Kasumi-1 (cell line): ENCODE measurements at places on chromosomes 2 and 18.

GRCh38 chr2:240435948-240436682, 652 bp downstream of the GPC1 start:
- DNase-seq, result no peak

GRCh38 chr2:172216477-172216876, 113.8 kb upstream of the DLX2 start:
- DNase-seq, result no peak

DNA sequence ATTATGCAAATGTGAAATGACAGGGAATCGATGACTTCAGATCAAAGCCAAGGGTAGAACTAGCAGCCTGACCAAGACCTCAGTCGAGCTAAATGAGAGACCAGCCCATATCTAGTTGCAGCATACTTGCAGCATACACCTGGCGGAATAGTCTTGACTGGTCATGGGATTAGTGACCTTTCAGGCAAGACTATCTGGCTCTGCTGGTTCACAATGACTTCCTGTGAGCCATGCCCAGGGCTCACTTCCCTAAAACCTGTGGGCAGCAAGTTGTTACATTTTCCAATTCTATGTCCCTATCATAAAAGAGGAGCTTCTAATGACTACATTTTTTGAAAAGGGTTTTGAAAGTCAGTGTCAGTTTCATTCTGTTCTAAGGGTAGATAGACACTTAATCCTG, 1624.9 kb upstream of the CELF4 start:
- DNase-seq, result no peak

- DNase-seq, result no peak
Observed at GRCh38 chr2:229851870-229852269, 69.9 kb downstream of the TRIP12 start.

DNA sequence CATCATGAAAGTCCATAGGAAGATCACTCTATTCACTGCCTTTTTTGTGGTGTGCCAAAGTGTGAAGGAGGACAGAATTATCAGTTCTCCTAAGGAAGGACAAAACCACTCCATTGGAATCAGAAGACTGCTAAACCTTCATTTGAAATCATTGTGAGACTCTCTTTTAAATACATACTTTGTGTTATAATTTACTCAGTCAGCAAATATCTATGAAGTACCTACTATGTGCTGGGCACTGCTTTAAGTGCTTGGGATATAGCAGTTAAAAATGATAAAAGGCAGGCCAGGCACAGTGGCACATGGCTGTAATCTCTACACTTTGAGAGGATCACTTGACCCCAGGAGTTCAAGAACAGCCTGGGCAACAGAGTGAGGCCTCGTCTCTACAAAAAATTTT, 692.3 kb downstream of the DSC3 start:
- DNase-seq, result no peak

DNA sequence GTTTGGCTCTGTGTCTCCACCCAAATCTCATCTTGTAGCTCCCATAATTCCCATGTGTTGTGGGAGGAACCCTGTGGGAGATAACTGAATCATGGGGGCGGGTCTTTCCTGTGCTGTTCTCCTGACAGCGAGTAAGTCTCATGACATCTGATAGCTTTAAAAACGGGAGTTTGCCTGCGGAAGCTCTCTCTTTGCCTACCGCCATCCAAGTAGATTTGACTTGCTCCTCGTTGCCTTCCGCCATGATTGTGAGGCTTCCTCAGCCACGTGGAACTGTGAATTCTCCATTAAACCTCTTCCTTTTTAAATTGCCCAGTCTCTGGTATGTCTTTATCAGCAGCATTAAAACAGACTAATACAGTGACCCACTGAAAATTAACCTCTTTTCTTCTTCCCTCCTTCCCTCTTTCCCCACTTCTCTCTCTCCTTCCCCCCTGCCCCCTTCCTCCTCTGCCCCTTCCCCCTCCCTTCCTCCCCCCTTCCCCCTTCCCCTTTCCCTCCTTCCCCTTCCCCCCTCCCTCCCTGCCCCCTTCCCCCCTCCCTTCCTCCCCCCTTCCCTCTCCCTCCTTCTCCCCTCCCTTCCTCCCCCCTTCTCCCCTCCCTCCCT, 818.8 kb downstream of the SLC4A3 start:
- DNase-seq, result no peak

DNA sequence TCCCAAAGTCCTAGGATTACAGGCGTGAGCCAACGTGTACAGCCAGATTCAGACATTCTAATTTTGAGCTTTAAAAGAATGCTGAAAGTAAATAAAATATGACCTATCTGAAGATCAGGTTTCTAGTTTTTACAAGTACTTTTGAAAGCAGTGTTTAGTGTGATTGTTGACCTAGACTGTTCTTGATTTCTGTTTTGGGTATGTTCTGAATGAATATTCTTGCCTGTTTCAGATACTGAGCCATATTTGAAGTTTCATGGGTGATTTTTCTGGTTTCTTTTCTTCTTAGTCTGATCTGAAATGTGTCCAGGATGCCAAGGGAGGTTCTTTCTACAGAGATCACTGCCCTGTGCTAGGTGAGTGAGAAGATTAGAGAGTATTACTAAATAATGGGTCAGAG, 37.2 kb downstream of the MIB1 start:
- DNase-seq, result no peak

GRCh38 chr2:233089851-233090250, 29.7 kb downstream of the INPP5D start:
- no peak for DNase-seq

GRCh38 chr2:102841107-102841840, 79.4 kb downstream of the TMEM182 start:
- DNase-seq, result peak; percentile 69

- DNase-seq, result no peak
Observed at GRCh38 chr2:236875906-236876505, 209.7 kb upstream of the COPS8 start.

DNA sequence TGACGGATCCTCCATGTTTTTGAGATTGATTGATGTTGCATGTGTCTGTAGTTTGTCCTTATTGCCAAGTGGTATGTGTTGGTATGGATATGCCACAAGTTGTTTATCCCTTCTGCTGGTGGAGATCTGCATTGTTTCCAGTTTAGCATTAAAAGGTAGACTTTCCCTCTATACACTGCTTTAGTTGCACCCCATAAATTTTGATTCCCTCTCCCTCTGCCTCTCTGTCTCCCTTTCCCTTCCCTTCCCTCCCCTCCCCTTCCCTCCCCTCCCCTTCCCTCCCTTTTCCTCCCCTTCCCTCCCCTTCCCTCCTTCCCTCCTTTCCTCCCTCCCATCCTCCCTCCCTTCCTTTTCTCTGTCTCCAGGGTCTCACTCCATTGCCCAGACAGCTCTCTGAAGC, 18.6 kb upstream of the TOGARAM2 start:
- no peak for DNase-seq

GRCh38 chr18:36744261-36744876, 84.4 kb downstream of the TPGS2 start:
- no peak for DNase-seq

GRCh38 chr2:145157741-145158591, 638.0 kb upstream of the ZEB2 start:
- no peak for DNase-seq
